ENCODE measurements at places on chromosomes 12 and 14. TPM values are rescaled to one million over a fixed set of nuclear protein-coding genes. Genes with fewer than 3 reads are reported as not detected.

LRRIQ1 gene
- total RNA-seq: 0.88 TPM

LDHB gene
- total RNA-seq: 564 TPM

TAS2R46 gene
- total RNA-seq: 1.6 TPM

CRIP1 gene
- 2.0 TPM for total RNA-seq

DNA sequence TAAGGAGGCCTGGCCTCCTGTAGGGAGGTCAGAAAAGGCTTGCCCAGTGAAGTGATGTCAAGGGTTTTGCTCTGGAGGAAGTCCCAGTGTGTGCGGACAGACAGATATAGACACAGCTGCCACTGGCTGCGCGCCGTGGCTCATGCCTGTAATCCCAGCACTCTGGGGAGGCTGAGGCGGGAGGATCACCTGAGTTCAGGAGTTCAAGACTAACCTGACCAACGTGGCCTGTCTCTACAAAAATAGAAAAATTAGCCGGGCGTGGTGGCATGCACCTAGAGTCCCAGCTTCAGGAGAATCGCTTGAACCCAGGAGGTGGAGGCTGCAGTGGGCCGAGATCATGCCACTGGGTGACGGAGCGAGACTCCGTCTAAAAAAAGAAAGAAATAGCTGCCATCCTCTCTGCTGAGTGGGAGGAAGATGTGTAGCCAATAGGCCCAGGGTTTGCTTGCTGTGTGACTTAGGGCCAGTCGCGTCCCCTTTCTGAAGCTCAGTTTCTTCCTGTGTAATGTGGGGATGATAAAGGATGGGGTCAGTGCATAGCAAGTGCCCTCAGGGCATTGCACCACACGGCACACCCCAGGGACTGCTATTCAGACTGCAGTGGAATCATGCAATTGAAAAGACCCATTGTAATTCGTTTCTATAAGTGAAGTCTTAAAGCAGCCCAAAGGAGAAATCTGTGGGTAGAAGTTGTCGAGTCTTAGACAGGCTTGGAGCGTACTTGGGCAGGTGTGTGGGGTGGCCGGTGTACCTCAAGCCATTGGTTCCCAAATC, 18.7 kb upstream of the MLEC start:
- DNase-seq: no peak

- DNase-seq: no peak
These were observed 7.8 kb downstream of the SPRYD4 start for GRCh38 chr12:56476143-56476542.

GRCh38 chr14:77219591-77219990, 38.0 kb downstream of the TMEM63C start:
- DNase-seq: no peak

- no peak for DNase-seq
These were observed 55.2 kb downstream of the SLC38A4 start for GRCh38 chr12:46770501-46771183.

- DNase-seq: no peak
These were observed 33.9 kb downstream of the SLC35F4 start for GRCh38 chr14:57831981-57832380.

DNA sequence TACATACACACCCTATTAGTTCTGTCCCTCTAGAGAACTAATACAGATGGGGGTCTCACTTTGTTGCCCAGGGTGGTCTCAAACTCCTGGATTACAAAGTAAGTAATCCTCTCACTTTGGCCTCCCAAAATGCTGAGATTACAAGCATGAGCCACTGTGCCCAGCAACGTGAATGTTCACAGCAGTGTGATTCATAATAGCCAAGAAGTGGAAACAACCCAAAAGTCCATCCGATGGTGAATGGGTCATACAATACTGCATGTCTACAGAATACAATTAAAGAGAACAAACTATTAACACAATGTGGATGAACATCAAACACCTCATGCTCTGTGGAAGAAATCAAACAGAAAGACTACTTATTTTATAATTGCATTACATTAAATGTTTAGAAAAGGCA, 57.3 kb upstream of the SYNE2 start:
- DNase-seq: no peak

- no peak for DNase-seq
These were observed 128.9 kb downstream of the SNAPC1 start for GRCh38 chr14:61891170-61891569.

- DNase-seq: no peak
These were observed 227.7 kb upstream of the NPAS3 start for GRCh38 chr14:32710731-32711680.

DNA sequence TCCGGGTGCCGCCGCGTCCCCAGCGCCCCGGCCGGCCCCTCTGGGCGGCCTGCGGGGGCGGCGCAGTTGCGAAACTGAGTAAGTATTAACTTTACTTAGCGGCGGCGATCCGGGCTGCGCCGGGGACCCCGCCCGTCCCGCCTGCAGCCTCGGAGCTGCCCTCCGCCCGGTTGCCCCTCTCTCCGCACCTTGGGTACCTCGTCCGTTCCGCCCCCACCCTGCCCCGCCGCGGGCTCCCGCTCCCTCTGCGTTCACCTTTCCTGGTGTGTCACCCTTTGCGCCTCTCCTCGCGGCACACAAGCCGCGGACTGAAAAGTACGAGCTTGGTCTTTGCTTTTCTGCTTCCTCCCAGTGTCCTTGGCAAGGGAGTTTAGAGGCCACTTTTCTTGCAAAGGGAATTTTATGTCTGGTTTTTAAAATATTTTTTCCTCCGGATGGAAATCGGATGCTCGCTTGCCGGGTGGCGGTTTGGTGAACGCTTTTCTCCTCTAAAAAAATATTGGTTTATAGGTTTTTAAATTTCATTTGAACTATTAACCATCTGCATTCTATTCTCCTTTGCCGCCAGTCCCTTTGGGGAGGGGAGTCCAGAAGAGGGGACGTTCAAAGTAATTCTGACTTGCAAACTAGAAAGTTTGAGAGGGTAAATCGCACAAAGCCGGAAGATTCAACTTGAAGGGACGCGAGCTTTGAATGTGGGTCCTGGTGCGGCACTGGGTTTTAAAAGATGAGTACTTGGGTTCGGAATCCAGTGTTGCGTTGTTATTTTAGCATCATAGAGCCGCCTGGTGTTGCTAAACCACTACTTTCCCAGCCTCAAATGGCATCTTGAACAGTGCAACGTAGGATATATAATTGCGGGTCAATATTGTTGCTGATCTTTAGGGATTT, 834 bp downstream of the RASSF8 start:
- peak; percentile 18 for DNase-seq

DNA sequence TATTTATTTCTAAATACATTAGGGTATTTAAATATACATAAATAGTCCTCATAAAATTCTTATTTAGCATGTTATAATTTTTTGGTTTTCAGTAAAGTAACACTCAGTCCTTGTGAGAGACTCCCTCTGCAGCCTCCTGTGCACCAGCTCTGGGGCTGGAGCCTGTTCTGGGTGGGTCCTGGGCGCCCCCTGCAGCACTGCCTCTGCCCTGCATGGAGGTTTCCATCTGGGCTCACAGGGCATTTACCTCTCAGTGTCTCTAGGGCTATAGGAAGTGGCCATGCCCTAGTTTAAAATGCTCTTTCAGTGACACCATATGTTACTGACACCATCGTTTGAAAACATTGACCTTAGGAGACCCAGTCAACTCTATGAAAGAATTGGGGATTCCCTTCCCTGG, 1155.2 kb downstream of the TMEM121 start:
- no peak for DNase-seq

DNA sequence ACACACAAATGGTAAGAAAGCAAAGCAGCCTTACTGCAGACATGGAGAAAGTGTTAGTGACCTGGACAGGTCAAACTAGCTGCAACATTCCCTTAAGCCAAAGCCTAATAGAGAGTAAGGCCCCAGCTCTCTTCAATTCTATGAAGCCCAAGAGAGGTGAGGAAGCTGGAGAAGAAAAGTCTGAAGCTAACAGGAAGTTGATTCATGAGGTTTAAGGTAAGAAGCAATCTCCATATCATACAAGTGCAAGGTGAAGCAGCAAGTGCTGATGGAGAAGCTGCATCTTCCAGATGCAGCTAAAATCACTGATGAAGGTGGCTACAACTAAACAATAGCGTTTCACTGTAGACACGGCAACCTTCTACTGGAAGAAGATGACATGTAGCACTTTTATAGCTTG, 53.5 kb downstream of the PPP1R12A start:
- DNase-seq: no peak

GRCh38 chr12:92278378-92278828, 132.8 kb upstream of the BTG1 start:
- DNase-seq: no peak

Measured in glomerular endothelial cell (primary cell).